ENCODE measurements at places on chromosomes 2 and 18.

GRCh38 chr2:144948205-144948855 is 428.4 kb upstream of the ZEB2 start:
- no peak for DNase-seq

- DNase-seq = no peak
Observed at GRCh38 chr2:179711375-179711774, 150.0 kb downstream of the ZNF385B start.

GRCh38 chr2:133765658-133766057 is 197.4 kb upstream of the NCKAP5 start:
- DNase-seq = no peak

DNA sequence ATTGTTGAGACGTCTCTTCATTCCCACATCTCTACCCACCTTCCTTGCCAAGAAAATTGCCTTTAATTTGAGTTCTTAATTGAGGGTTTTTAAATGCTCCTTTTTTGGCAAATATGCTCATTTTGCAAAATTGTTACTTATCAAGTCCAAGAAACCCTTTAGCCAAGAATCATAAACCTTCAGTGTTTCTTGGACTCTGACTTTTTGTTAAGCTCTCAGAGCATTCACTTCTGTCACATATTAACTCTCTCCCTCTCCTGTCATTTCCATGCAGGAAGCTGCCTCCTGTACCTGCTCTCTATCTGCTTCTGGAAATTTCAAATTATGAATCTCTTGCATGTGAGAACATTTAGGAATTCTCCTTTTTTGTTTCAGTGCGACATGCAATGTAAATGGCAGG is 100.0 kb upstream of the PIEZO2 start:
- no peak for DNase-seq

- no peak for DNase-seq
Observed at GRCh38 chr2:85584354-85584856, at the start of gene VAMP5. VAMP5 (plus strand) TSS chr2:85584431; CDS start chr2:85584491, 60 bp downstream.

- no peak for DNase-seq
Observed at GRCh38 chr18:80198994-80199748, 48.1 kb downstream of the PARD6G start.

DNA sequence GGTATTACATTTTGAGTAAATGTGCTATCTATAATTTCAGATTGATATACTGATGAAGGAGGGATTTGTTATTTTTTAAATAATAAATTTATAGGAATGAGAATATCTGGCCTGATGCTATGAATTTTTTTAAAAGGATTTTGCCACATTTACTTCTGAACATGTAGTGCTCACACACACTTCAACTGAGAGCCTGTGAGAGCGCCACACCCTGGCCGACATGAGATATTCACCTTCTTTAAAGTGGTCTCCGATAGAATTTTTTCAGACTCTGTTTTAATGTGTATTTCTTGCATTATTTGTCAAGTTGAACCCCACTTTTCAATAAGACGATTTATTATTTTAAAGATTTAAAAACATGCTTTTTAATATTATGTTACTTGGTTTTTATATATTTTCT is 813.3 kb downstream of the DCC start:
- DNase-seq = no peak

DNA sequence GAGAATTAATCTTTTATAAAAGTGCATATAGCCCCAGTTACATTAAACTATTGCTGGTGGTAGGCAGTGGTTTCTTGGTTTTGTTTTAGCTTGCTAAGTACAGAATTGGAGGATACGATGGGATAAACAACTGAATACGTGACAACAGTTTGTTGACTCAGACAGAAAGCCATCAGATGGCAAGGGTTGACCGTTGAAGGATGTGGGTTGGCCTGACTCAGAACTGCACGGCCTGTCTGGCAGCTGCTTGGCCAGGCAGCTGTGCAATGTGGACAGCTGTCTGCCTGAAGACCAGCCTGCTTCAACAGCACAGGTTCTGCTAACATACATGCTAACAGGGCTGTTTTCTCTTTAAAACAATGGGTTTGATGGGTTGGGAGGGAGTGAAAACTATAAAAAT is 46.6 kb downstream of the PRKRA start:
- no peak for DNase-seq

GRCh38 chr2:221318376-221319130 is 253.6 kb downstream of the EPHA4 start:
- no peak for DNase-seq

GRCh38 chr18:48827291-48828193 is 123.2 kb downstream of the SMAD7 start:
- no peak for DNase-seq

- DNase-seq = no peak
Observed at GRCh38 chr2:32231959-32232358, 32.7 kb downstream of the NLRC4 start.

- DNase-seq = no peak
Observed at GRCh38 chr2:217790195-217790594, 212.6 kb downstream of the TNS1 start.

- no peak for DNase-seq
Observed at GRCh38 chr2:168536925-168537466, 80.9 kb downstream of the CERS6 start.

DNA sequence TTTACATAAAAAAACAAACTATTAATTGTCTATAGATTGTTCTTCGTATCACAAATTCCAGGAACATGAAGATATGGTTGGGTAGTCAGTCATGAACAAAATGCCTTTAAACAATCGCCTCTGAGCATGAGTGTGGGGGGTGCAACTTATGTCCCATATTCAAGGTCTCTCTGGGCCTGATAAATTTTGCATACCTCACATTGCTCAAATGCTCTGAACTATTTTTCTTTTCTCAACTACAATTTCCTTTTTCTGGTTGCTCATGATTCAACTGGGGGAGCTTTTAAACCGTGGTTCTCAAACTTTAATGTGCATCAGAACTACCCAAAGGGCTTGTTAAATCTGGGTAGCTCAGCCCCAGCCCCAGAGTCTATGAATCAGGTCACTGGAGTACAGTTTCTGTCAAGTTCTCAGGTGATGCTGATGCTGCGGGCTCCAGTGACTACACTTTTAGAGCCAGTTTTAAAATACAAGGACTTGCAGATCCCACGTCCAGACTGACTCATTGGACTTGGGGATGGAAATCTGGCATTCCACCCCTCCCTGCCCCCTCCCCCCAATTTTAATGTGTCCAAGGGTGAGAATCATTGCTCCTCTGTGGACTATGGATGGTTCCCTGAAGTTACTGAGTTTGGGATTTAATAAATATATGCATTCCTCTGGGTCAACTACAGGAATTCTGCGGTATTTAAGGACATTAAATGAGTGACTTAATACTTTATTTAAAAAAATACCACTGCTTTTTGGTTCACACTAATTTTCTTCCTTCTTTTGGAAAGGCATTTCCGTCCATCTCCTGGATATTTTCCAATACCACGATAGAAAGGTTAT is 1.5 kb upstream of the GPD2 start:
- DNase-seq = no peak

GRCh38 chr2:230601510-230601909 is 111.1 kb upstream of the CAB39 start:
- DNase-seq = no peak

DNA sequence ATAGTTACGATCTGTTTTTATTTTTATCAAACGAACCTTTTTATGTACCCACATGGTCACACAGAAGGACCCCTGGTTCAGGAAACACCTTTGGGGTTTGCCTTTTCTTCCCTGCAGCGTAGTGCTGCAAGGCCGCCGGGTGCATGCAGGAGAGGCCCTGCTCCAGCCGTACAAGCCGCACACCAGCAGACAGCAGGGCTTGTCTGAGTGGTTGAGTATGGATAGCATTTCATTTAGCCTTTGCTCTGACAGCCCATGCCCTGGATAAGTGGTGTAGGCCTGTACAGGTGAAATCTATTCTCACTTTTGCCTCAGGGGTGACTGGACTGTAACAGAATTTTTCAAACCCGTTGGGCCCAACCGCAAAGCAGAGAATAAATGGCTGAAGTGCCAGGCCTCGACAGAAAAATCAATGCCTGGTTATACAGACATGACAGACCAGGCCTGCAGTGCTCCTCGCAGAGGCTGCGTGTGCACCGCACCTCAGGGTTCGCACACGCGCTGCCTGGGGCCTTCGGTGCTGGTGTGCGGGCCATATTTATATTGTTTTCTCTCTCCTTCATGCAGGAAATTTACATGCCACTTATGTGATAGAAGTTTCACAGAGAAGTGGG is 279.1 kb downstream of the ZNF407 start:
- no peak for DNase-seq

- no peak for DNase-seq
Observed at GRCh38 chr2:43142921-43143438, 83.4 kb downstream of the ZFP36L2 start.

- no peak for DNase-seq
Observed at GRCh38 chr2:26988058-26988860, 17.8 kb downstream of the MAPRE3 start.

DNA sequence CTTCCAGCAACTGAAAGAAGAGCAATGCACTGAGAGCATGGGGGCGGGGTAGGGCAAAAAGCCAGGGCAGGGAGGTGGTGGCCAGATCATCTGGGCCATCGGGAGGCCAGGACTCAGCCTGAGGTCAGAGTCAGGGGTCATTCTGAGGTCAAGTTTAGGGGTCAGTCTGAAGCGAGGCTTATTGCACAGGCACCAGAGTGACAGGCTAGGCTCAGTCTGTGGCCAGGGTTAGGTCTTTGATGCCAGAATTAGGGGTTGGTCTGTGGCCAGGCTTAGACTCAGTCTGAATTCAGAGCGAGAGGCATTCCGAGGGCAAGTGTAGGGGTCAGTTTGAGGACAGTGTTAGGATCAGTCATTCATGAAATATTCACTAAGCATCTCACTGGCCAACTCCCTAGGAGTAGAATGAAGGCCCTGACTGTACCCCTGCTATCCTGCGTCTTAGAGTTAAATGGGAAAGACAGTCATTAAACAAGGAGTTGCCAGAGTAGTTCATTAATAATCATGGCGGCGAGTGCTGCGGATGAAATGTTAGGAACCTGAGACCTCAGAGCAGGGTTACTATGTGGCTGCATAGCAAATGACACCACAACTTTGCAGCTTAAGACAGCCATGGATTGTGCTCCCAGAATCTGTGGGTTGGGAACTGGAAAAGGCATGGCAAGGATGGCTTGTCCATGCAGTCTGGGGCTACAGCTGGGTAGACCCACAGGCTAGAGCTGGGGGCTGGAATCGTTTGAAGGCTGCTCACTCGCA is 198.7 kb downstream of the CYP26B1 start:
- no peak for DNase-seq

- no peak for DNase-seq
Observed at GRCh38 chr2:19611491-19612332, 253.3 kb upstream of the OSR1 start.

DNA sequence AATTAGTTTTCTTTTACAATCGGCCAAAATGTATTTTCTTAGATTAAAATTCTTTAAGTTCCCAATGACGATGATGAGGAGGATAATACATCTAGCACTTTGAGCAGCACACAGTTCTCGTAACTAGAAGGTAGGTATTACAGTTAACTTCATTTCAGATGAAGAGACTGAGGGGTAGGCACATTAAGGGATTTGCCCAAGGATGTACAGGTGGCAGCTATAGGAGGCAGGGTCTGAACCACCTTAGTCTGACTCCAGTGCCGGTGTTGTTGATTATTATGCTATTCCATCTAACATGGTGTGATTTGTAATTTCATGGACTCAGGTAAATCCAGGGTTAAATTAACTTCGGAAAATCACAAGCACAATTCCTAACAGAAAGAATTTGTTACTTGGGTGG is 1.1 kb downstream of the CD28 start:
- DNase-seq = no peak
